ENCODE measurements at places on chromosomes 13 and 19.

GRCh38 chr13:21615427-21615826 lies 11.5 kb upstream of the MICU2 start:
- DNase-seq: no peak

- no peak for DNase-seq
Measured at GRCh38 chr19:50646074-50646807, 3.0 kb upstream of the C19orf81 start.

DNA sequence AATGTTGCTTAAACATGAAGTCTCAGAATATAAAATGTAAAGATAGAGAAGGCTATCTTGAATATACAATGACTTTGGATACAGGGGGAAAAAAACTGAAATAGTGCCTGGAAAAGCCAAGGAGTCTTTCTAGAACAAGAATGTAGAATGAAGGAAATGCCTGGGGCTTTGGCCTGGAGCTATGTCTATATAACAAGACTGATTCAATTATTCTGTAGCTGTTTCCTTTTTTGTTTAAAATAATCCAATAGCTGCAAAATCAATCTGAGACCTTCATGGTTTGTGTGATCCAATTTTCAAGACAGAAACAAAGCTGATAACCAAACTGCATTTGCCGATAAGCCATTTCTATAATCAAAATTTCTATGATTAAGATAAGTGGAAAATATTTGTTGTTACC lies 530.9 kb upstream of the NBEA start:
- DNase-seq: no peak

GRCh38 chr13:77521595-77522367 lies 13.7 kb upstream of the SCEL start:
- DNase-seq: peak; percentile 29

GRCh38 chr19:43997631-43998290 lies 5.0 kb upstream of the ZNF230 start:
- no peak for DNase-seq

DNA sequence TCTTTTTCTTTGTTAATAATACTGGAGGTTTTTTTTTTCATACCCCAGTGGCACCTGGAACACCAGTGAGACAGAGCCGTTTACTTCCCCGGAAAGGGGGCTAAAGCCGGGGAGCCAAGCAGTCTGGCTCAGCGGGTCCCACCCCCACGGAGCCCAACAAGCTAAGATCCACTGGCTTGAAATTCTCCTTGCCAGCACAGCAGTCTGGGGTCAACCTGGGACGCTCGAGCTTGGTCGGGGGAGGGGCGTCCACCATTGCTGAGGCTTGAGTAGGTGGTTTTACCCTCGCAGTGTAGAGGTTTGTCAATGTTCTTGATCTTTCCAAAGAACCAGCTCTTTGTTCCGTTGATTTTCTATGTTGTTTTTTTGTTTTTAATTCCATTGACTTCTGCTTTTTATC lies 94.6 kb upstream of the DIAPH3 start:
- DNase-seq: no peak

- peak; percentile 72 for DNase-seq
Measured at GRCh38 chr19:6233056-6233826, 46.5 kb downstream of the MLLT1 start.

DNA sequence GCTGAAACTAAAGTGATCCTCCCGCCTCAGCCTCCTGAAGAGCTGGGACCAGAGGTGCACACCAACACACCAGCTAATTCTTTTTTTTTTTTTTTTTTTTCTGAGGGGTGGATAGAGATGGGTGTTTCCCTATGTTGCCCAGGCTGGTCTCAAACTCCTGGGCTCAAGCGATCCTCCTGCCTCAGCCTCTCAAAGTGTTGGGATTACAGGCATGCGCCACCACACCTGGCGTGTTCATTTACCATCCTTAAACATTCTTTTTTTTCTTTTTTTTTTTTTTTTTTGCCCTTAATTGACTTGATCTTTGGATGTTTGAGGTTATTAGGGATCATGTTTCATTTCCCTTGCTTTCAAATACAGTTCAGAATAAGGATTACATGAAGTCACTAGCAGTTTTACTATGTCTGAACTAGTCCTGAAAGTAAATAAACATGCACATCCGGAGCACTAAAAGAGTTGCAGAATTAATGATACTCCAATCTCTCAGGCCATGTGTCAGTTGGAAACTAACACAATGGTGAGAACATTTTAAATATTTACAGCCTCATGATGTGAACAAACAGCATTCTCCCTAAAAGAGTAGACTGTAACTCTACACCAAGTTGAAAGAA lies 10.2 kb downstream of the UTP14C start:
- no peak for DNase-seq

DNA sequence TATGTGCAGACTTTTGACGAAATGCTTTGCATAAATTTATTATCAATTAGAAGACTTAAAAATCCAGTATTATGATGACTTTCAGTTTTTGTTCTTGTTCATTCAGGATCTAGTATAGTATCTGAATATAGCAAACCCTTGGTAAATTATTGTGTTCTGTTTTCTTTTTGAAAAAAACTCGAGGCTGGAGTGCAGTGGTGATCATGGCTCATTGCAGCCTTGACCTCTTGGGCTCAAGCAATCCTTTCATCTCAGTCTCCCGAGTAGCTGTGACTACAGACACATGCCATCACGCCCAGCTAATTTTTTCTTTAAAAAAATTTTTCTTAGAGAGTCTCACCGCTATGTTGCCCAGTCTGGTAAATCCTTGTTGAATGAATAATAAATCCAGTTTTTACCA lies 4.6 kb downstream of the FARP1 start:
- no peak for DNase-seq

DNA sequence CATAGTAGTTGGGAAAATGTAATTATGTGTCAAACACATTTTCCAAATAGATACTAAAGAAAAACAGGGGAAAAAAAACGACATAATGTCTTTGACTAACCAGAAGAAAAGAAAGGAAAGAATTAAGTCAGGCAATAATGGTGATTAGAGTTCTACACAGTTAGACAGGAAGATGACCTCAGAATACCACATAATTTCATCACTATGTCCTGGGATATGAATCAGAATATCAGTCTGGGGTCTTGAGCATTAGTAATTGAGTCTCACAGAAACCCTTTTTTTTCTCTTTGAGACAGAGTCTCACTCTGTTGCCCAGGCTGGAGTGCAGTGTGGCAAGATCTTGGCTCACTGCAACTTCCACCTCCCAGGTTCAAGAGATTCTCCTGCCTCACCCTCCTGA lies 503.4 kb downstream of the SLITRK1 start:
- no peak for DNase-seq

DNA sequence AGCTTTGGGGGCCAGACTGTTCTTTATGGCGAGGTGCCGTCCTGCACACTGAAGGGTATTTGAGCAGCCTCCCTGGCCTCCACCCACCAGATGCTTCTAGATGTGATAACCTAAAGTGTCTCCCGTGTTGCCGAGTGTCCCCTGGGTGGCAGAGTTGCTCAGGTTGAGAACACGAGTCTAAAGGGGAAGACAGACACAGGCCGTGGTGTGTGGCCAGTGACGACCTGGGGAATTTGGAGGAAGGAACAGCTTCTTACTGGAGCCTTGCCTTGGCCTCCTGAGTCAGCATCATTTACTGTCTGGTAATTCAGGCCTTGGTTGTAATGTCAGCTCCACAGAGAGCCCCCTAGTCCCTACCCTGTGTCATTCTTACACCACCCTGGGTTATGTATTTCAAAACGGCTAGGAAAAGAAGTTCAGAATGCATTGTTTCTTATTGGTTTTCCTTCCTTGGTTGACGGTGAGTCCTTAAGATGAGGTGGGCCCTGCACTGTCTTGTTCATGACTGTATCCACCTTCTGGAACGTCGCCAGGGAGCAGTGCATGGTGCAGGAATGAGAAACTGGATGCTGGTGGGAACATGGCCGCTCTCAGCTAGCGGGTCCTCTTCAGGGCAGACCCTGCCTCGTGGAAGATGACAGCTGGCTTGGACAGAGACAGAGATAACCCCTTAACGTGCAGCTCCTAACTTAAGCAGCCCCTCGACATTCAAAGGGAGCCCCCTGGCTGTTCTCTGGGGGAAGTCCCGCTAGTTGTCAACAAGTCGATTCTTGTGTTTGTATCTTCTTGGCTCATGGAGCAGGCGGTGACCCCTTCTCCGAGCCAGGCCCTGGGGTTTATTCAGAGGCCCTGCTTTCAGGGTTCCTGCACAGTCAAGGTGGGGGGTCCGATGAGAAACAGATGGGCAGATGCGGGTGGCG lies 7.2 kb downstream of the SIN3B start:
- no peak for DNase-seq

DNA sequence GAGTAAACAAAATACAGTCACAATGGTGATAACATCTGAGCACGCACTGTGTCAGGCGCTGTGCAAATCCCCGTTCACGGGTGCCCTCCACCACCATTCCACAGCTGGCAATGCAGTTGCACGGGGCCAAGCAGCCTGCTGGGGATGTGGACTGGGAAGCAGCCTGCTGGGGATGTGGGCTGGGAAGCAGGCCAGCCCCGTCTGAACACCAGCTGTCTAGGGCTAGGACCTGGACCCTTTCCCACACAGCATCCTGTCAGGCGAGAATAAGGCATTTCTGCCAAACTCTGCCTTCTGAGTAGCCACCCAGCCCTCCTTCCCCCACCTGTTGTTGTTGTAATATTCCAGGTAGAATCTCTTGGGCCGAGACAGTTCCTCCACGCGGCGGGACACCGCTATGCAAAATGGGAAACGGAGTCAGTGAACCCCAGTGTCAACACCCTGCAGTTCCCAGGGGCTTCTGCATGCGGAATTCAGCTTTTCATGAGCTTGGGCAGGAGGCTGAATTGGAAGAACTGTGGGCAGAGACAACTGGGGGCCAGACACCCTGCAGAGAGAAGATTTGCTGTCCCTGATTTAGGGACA lies 27.8 kb upstream of the MIER2 start:
- no peak for DNase-seq

DNA sequence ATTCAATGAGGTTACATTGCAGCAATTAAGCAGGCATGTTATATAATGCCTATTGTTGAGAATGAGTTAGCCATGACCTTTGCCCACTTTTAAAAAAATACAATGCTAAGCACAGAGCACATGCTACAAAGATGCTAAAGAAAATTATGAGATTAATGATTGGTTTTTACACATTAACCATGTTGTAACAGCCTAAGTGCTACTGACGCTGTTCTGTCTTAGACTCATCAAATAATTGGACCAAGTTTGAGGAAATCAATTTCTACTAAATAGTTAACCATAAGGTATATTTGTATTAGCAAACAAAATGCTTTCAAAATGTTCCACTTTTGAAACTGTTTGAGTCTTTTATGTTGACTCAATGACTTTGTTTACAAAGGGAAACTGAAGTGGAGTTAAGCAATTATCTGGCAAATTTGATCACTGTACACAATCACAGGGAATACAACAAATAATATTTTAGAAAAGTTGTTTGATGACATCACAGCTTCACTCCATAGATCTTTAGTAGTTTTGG lies 14.3 kb downstream of the MIR17HG start:
- no peak for DNase-seq

GRCh38 chr13:108551674-108552073 lies 77.7 kb upstream of the MYO16 start:
- no peak for DNase-seq

- DNase-seq: peak; percentile 13
Measured at GRCh38 chr19:12163826-12164225, 930 bp downstream of the ZNF136 start.

DNA sequence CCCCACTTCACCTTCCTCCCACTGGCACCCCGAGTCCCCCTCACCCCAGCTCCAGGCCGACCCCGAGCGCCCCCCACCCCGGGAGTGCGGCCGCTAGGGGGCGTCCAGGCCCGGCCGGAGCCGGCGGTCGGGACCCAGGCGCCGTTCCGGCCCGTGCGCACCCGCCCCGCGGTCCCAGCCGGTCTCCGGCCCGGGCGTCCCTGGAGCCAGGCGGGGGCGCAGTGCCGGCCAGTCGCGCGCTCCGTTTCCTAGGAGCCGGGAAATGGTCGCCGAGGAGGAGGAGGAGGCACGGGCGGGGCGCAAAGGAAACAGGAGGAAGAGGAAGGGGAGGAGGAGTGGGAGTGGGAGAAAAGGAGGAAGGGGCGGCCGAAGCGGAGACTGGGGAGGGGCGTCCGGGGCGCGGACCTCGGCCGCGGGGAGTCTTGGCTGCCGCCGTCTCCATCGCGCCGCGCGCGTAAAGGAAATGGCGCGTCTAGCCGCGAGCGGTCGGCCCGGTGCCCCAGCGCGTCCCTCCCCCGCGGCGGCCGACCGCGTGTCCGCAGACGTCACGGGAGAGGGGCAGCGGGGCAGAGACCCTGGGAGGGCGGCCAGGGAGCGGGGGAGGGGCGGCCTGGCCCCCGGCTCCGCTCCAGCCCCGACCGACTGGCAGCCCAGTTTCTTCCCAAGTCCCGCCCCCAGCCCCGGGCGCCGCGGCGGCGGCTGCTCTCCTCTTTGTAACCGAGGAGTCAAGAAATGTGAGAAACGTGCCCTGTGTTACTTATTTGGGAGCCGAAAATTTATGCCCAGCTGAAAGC lies 1.1 kb upstream of the KCTD15 start:
- DNase-seq: peak; percentile 81

DNA sequence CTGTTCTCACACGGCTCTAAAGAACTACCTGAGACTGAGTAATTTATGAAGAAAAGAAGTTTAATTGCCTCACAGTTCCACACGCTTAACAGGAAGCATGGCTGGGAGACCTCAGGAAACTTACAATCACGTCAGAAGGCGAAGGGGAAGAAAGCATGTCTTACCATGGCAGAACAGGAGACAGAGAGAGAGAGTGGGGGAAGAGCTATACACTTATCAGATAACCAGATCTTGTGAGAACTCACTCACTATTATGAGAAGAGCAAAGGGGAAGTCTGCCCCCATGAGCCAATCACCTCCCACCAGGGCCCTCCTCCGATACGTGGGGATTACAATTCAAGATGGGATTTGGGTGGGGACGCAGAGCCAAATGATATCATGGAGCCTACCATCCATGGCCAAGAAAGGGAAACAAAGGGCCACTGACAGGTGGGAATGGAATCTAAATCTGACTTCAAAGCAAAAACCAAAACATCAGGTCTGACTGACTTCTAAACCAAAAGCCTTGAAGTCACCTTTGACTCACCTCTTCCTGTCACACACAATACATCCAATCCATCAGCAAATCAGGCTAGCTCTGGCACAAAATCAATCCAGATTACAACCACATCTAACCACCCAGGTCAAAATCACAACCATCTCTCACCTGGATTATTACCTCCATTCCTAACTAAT lies 189.7 kb downstream of the ENOX1 start:
- DNase-seq: no peak

DNA sequence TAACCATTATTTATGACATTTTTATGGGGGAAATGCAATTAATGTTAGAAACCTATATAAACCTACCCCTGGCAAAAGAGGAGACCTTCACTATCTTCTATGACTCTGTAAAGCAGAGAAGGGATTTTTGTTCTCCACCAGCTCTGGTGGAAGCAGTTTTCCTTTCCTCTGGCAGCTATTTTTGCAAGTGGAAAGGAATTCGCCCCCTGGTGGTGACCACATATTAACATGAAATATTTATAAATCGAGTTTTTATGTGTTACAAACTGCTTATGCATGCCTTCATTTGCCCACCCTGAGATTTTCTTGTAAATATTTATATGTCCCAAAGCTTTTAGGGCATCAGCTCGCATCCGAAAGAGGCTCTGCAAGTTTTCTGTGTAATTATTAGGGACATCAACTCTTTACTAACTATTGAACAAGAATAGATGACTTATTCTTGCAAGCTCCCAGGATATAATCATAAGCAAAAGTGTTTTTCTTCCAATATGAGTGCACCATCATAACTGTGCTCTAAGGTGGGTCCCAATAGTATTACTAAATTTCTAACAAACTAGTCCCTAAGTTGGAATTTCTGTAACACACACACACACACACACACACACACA lies 62.4 kb downstream of the SERTM1 start:
- peak; percentile 24 for DNase-seq

GRCh38 chr13:43516401-43516833 lies 270.4 kb downstream of the ENOX1 start:
- DNase-seq: no peak
